ENCODE measurements at places on chromosomes 2 and 18.

- DNase-seq = no peak
Measured at GRCh38 chr2:39379643-39380524, 57.2 kb downstream of the MAP4K3 start.

DNA sequence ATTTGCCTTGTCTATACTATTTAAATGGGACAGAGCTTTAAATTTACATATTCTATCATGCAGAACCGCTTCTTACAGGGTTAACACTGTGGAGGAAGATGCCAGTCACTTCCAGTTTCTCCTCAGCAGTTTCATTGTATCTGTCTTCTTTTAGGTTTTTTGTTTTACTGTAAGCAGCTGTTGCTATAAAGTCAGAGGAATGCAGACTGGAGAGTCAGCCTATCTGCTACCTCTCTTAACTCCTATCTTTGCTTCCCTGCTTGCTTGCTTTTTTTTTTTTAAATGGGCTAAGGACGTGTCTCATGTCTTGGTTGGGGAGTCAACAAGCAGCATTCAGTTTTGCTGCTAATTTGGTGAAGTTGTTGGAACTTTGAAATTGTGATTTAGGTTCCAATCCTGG lies 8.9 kb downstream of the EPC2 start:
- no peak for DNase-seq

- no peak for DNase-seq
Measured at GRCh38 chr18:11887328-11888128, 20.6 kb downstream of the MPPE1 start.

DNA sequence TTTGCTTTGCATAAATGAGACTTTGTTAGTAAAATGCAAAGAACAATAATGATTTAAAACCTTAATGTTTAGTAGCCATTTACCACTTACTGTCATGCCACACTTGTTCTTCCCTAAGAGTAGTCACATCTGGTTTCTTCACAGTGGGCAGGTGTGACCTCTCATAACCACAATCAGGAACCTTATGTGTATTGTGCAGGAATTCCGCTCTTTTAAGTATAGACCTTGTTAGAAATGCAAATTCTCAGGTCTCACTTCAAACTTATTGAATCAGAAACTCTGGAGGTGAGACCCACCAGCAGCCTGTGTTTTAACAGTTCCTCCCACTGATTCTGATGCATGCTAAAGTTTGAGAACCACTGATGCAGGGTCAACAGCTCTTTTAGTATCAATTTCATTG lies 518.8 kb upstream of the MEX3C start:
- DNase-seq = no peak

DNA sequence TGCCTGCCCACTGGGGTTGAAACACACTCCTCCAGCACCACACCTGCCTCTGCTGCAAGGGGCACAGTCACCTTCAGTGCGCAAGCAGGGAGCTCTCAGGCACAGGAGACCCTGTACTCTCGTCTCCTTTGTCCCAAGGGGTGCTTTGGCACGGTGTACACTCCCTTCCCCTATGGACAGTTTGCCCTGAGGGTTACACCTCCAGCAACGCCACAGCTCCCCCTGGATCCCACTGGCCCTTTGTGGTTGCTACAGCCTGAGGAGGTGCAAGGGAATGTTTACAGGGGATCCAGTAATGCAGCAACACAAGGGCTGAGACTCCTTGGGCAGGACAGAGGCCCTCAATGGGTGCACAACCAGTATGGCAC lies 45.2 kb upstream of the FAM117B start:
- DNase-seq = no peak
